GM18507 (cell line): ENCODE measurements at places on chromosomes 11 and 22.

- DNase-seq = no peak
These were observed 20.3 kb upstream of the SLN start for GRCh38 chr11:107731941-107732688.

DNA sequence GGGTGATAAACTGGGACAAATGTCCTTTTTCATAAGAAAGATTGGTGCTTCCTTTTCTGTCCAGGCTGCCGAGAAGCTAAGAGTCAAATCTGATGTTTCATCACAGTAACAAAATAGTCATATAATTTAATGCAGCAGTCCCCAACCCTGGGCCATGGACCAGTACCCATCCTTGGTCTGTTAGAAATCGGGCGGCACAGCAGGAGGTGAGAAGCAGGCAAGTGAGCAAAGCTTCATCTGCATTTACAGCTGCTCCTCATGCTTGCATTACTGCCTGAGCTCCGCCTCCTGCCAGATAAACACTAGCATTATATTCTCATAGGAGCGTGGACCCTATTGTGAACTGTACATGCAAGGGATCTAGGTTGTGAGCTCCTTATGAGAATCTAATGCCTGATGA, 26.2 kb downstream of the PRR14L start:
- DNase-seq = no peak

DNA sequence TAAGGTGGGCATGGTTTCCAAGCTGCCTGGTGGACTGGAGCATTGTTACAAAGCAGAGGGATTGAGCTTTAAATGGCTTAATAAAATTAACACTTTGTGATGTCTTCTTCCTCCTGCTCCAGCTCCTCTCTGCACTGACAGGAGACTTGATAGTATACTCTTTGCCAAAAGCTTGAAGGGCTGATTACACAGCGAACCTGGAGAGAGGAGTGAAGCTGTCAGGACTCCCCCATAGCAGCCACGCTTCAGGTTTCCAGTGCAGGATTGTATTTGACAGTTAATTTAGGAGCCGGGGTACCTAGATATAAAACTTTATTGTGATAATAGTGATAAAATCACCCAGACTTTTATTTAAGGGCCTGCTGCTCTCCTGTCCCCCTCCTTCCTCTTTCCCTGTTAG, 50.0 kb downstream of the TRIM44 start:
- DNase-seq = no peak

- no peak for DNase-seq
These were observed 30.6 kb upstream of the ATXN10 start for GRCh38 chr22:45640941-45641621.
